ENCODE measurements at places on chromosomes 13 and 19.
A peak's percentile ranks its signal among the peaks of the same experiment; 100 is the strongest.

- DNase-seq = no peak
These were observed 1.5 kb downstream of the OR10H1 start for GRCh38 chr19:15813916-15814315.

DNA sequence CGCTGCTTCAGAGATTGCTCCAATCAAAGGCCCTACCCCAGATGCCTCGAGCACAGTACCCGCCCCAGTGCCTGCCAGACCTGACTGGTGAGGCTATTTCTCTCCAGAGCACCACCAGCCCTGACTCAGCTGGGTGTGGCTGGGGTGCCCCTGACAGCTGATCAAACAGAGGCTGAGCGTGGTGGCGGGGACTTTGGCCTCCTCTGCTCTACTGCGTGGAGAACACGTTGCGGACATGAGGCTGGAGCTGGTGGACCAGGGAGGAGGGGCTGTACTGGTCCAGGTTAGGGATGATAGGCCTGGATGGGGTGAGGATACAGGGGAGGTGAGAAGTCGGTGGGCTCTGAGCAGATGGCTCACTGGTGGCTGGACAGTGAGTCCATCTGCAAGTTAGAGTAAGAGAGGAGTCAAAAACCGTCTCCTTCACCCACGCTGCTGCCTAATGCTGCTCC lies 3.5 kb upstream of the DOCK6 start:
- DNase-seq = no peak

GRCh38 chr13:108268466-108269112 lies 929 bp upstream of the TNFSF13B start:
- no peak for DNase-seq

DNA sequence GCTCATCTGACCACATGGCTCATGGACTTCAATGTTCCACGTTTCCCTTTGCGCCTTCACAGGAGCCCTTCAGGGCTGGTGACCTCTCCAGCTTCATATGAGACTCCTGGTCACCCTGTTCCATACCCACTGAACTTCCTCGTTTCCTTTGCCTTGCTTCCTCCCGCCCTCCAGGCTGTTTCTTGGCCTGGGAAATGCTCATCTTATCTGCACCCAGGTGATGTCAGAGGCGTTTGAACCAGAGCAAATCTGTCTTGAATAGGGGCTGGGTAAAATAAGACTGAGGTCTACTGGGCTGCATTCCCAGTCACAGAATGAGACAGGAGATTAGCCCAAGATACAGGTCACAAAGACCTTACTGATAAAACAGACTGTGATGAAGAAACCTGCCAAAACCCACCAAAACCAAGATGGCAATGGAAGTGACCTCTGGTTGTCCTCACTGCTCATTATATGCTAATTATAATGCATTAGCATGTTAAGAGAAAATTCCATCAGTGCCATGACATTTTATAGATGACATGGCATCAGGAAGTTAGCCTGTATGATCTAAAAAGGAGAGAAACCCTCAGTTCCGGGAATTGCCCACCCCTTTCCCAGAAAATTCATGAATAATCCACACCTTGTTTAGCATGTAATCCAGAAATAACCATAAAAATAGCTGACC lies 102.7 kb downstream of the DCLK1 start:
- DNase-seq = no peak

GRCh38 chr13:21478881-21479808 lies 20.0 kb upstream of the ZDHHC20 start:
- DNase-seq = no peak

DNA sequence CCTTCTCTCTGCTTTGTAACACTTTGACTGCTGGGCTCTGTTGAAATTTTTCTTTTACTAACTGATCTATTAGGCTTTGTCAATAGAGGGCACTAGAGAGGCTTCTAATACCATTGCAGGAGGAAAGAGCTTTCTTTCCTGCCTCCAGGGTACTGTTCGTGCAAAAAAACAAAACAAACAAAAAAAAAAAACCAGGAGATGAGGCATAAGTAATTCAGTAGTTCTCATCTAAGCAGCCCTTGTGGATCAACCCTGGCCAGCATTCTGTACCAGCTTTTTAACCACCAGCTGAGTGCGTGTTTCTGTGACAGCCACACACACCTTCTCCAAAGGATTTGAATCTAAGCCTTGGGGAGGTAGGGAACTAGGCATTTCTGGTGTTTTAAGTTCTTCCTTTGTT lies 1707.6 kb upstream of the SLC10A2 start:
- DNase-seq = no peak

DNA sequence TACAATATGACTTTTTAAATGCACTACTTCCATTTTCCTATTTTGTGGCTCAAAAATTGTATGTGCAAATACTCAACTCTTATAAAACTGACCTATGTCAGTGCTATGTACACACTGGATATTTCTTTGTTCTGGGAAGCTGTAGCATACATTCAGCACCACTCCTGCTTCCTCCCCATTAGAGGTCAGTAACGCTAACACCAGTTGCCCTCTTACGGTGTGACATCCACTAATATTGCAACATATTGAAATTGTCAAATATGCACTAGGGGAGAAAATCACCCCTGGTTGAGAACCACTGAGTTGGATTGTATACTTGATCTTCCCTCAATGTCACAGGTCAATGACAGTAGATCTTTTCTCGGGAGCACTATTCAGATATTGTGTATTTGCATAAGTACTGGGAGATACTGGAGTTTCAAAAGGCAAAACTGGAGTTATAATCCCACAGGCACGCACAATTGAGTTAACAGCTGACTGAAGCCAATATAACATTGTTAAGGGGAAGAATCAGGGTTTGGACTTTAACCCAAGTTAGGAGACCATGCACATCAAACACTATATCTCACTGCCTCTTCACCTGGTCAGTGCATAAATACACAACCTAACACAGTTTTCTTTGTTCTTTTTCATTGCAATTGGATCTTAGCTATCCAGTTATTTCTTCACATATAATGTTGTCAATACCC lies 1276.5 kb upstream of the MIR17HG start:
- DNase-seq = no peak

GRCh38 chr19:55304279-55304978 lies 20.6 kb downstream of the BRSK1 start:
- peak; percentile 43 for DNase-seq

DNA sequence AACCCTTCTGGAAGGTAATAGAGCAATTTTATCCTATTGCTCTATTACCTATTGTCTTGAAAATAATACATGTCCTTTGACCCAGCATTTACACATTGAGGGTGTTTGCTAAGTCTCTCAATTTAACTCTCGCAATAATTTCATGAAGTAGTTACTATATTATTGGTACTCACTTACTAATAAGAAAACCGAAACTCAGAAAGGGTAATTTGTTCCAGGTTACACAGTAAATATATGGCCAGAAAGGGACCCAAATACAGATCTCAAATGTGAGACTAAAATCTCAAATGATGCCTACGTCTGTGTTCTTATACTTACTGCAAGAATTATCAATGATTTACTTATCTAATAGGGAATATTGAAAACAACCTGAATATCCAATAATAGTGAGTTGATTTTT lies 29.7 kb upstream of the FAM216B start:
- no peak for DNase-seq

GRCh38 chr13:97108530-97108900 lies 113.6 kb upstream of the MBNL2 start:
- DNase-seq = no peak

DNA sequence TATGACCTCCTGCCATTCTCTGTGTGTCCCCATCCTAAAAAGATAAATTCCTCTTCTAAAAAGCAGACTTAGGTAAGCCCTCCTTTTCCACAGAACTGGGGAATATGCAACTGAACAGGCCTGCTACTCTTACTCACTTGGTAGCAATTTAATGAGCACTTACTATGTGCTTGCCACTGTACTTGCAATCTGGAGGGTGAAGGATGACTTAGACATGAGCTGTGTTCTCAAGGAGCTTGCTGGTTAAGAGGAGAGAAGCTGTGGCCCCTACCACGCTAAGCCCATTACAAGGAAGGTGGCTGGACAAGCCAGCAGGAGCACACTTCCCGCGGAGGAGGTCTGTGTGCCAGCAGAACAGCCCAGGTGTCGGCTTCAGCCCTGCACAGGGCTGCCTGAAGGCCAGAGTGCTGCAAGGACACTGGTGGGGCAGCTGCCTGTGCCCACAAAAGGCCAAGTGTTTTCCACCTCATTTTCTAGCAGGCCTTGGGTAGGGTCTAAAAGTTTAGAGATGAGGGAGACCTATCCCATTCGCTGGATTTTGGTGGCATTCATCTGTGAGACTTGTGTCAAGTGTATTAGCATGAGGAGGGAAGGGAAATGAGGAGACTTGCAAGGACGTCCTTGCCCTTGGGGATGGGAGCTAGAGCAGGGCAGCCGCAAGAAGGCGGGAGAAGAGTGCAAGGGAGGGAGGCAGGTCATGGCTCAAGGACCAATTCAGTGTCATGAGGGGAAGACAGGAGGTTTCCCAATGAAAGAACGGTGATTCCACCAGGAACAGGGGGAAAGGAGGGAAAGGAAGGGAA lies 52.0 kb downstream of the COL4A1 start:
- DNase-seq = no peak

- no peak for DNase-seq
These were observed 6.8 kb upstream of the ZNRF4 start for GRCh38 chr19:5448374-5448773.

DNA sequence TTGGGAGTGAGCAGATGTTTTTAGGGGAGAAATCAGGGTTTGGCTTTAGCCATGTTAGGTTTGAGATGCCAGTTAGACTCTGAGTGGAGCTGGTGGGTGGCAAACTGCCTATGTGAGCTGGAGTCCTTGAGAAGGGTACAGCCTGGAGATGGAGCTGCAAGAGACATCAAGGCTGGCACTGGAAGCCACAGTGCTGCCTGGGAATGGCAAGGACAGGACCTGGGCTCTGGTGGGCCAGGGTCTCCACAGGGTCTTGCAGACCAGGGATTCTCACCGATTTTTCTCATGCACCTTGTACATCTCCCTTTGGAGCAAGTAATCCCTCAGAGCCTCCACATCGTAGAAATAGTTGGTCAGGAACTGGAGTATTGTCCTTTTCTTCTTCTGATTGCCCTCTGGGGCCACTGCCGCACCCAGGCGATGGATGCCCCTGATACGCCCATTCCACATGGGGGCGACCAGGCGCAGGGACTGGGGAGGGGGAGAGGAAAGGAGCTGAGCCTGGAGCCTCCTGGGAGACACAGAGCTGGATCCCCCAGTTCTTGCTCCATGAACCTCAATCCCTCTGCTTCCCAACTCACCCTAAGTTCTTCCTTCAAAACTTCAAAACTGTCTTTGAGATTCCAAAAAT lies 1.7 kb downstream of the DMAC2 start:
- no peak for DNase-seq

GRCh38 chr19:2138061-2138728 lies 13.2 kb downstream of the AP3D1 start:
- no peak for DNase-seq

DNA sequence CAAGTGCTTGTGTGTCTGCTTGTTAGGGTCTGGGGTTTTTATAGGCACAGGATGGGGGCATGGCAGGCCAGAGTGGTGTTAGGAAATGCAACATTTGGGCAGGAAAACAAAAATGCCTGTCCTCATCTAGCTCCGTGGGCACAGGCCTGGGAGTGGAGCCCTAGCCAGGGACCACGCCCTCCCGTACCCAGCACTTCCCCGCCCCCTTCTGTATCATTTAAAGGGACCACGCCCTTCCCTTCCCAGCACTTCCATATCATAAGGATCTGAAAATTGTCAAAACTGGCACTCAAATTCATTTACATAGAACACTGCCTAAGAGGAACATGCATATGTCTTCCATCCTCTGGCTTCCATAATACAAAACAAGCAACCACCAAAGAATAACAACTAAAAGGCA lies 185.8 kb downstream of the B3GLCT start:
- no peak for DNase-seq

DNA sequence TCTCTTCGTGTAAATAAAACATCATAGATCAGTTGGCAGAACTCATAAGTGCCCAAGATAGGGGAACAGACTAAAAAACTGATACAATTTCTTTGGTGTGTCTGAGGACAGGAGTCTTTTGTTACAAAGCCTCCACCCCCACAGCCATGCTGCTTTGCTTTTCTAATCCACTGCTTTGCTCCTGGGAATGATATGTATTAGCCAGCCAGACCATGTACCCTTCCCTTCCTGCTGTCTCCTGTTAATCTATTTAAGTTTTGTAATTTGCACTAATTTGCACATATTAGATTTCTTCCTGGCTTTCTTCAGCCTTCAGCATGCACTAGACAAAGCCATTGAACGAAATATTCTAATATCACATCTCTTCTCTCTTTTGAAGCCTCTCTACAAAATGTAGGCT lies 130.5 kb downstream of the MAB21L1 start:
- DNase-seq = no peak

- DNase-seq = peak; percentile 19
These were observed 1.1 kb upstream of the ACP5 start for GRCh38 chr19:11578258-11579142.

- DNase-seq = no peak
These were observed 24.1 kb downstream of the ADGRL1 start for GRCh38 chr19:14181906-14182305.

GRCh38 chr13:47237571-47237970 lies 340.7 kb upstream of the HTR2A start:
- DNase-seq = no peak

DNA sequence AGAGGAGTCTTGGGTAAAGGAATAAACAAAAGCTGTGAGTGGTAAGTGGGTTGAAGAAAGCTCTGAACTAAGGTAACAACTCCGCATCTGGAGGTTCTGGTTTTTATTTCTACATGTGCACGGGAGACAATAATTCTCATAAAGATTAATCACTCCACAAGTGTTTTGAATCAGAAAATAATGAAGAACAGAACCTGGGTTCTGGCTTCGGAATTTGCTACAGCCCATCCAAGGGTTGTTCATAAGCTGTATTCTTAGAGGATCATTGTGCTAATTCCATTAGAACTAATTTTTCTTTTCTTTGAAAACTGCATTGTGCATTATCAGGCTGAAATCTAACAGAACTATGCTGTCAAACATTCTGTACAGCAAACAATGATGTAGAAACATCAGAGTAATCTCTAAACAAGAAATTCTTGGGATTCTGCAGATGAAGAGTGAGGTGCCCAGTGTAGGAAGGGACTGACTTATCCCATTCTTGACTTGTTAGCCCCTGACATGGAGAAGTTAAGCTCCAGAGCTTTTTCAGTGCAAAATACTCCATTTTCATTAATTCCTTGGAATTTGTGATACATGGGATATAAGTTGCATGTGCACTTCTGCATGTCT lies 368.2 kb downstream of the COG6 start:
- DNase-seq = no peak

Measured in stimulated activated CD4-positive, alpha-beta T cell treated with anti-CD3 and anti-CD28 coated beads, Interleukin-1b, Interleukin-23, amount 100 ng/mL, for 48 hours (primary cell).